Hematopoietic multipotent progenitor cell treated with erythropoietin and hydrocortisone succinate and interleukin-3 and kit ligand, for 15 days (in vitro differentiated cells): ENCODE measurements at places on chromosomes 2 and 18.

- no peak for DNase-seq
Observed at GRCh38 chr18:30288662-30289414, 753.7 kb downstream of the DSC3 start.

GRCh38 chr2:39584283-39584965 is 81.3 kb upstream of the TMEM178A start:
- DNase-seq, result no peak

DNA sequence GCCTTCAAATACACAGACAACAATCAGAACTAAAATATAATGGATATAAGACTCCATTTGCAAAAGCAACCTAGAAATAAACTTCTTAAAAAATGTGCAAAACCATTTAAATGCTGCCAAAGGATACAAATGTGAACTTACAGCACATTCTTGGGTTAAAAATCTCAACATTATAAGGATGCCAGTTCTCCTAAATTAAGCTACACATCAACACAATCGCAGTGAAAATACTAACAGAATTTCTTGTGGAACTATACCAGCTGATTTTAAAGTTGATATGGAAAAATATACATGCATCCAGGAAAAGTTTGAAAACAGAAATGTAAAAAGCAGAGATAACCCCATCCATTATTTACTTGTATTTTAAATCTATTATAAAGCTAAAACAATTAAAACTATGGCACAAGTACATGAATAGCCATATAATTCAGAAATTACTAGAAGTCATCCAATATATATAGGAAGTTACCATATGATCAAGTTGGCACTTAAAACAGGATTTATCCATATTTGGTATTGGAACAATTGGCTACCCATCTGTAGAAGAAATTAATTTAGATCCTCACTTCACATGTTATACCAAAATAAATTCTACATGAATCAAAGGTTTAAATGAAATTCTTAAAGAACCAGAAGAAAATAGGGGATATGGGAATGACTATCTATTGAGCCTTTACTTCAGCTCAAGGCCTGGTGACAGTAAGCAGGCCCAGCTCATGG is 151.7 kb upstream of the GLI2 start:
- no peak for DNase-seq

DNA sequence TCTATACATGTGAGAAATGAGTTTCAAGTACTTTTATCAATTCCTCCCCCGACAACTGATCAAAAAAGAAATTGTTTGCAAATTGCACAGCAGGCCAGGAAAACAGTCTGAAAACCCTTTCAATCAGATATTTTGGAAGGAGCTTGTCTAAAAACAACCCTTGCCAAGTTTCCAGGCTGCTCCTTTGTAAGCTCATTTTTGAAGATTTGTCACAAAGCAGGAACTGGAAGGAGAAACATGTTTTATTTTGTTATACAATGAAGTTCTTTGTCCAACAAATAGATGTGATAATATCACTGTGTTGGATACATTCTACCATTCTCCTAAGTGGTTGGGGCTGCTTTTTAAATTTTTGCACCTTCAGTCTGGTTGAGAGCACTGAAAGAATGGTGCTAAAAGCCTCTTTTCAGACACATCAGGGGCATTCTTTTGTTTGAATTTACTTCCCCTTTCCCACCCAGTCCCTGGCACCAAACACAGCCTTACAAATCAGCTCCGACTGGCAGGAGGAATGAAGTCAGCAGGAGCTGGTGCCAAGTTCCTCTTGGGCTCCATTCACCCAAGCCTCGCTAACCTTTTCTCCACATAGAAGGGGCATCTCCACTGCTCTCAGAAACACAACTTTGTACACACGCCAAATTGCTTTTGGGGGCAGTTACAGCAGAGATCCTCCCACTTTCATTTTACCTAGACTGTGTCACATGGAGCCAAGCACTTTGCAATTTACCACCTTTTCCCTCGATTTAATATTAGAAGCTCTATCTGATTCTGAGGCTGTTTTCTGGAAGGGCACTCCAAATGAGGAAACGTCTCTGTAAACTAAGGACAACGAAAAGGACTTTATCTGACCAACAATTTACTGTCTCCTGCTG is 88.0 kb downstream of the C1D start:
- no peak for DNase-seq

GRCh38 chr2:238302087-238302486 is 13.7 kb upstream of the PER2 start:
- DNase-seq, result no peak
